ENCODE measurements at places on chromosomes 4 and X.

- H3K27me3 ChIP-seq: no peaks in the 10 kb centered on the region
- H3K36me3 ChIP-seq: no peaks in the 10 kb centered on the region
- peak within 1 kb of the TSS; percentile 95 for H3K27ac ChIP-seq
- DNase-seq: peak; percentile 83
Measured at GRCh38 chr4:158209825-158210807, at the start of gene TMEM144. Gene TMEM144 (plus strand): TSS chr4:158210486. CDS start chr4:158212668, 2,182 bp downstream.

DNA sequence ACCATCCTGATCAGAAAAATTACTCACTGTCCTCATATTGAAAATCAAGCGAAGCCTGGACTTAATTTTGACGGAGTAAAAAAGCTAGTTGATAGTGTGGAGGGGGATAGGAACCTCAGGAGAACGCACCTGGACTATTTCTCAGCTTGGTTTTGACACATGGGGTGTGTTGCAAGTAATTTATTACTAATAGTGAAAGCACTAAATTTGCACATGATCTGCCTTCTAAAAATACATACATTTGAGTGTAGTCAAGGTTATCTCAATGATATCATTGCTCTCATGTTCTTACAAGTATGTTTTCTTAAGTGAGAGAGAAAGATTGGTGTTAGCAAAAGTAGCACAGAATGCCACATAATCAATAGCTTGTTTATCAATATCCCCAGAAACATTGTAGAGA, 29.5 kb downstream of the LRIT3 start:
- peak overlapping the region; percentile 6 for H3K27ac ChIP-seq
- no peaks in the 10 kb centered on the region for H3K36me3 ChIP-seq
- DNase-seq: no peak
- H3K4me1 ChIP-seq: no peaks in the 10 kb centered on the region
- H3K27me3 ChIP-seq: no peaks in the 10 kb centered on the region

GRCh38 chrX:17818726-17819125, 42.4 kb downstream of the RAI2 start:
- no peak overlapping the region for H3K27ac ChIP-seq
- no peaks in the 10 kb centered on the region for H3K4me1 ChIP-seq
- H3K27me3 ChIP-seq: peaks cover 2% of the 10 kb centered on the region

DNA sequence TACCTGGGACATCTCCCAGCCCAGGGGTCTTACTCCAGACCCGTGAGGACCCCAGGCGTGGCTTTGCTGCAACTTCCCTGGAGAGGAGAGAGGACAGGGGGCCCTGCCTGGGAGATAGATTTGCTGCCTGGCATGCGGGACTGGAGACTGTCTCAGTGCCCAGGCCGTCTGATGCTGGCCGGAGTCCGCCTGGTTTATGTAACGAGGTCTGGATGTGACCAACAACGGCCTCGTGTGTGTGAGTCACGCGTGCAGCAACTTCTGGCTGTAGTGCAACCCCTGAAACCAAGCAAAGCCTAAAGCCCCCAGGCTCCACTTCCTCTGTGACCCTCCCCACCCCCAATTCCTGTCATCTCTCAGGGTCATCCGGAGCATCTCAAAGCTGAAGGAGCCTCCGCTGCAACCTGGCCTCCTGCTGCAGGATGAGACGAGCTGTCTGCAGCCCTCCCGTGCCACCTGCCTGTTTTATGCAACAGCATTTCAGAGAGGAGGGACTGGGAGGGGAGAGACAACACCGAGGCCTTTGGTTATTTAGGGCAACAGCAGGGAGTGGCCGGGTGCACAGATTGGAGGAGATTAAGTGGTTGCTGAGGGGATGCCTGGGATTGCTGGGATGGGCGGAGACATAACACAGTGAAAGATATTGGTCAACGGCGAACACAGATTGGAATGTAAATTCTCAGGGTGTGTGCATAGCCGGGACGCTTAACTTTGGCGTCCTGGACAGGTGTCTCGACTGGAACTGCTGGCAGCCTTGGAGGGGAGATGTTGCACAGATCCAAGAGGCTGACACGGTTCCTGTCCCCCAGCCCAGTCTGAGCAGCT, 16.0 kb downstream of the XG start:
- peaks cover 20% of the 10 kb centered on the region for H3K4me1 ChIP-seq
- DNase-seq: no peak
- H3K36me3 ChIP-seq: peaks cover 3% of the 10 kb centered on the region

DNA sequence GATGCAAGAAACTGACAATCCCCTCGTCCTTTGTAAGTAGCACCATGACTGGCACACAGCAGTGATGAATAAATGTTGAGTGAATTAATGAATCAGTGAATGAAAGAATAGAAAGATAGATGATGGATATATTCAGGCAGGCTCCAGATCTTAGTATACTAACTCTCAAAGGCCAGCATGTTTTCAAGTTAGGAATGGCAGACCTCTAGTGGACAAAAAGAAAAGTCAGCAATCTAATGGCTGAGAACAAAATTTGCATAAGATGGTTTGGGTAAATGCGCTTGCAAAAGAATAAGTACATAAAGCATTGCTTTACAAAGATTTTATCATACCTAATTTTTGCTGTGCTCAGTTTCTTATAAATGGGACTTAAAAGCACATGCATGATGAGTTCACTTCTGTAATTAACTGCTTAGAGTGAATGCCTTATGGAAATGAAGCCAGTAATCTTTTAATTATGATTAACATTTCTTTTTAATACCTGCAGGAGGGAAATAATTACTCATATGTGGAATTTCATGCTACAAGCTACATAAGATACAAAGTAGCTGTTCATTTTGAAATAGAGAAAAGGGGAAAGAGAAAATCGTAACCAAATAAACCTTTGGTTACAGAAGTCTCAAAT, 126.9 kb upstream of the GPRIN3 start:
- DNase-seq: no peak
- peaks cover 6% of the 10 kb centered on the region for H3K27me3 ChIP-seq
- no peaks in the 10 kb centered on the region for H3K36me3 ChIP-seq
- no peak overlapping the region for H3K27ac ChIP-seq

- peak within 1 kb of the TSS; percentile 89 for H3K4me3 ChIP-seq
- H3K36me3 ChIP-seq: no peaks in the 10 kb centered on the region
- peaks cover 73% of the 10 kb centered on the region for H3K27me3 ChIP-seq
Measured at GRCh38 chrX:118974088-118974907, at the start of gene LONRF3. Gene LONRF3 (plus strand): TSS chrX:118974618. CDS start chrX:118974781, 163 bp downstream.

DNA sequence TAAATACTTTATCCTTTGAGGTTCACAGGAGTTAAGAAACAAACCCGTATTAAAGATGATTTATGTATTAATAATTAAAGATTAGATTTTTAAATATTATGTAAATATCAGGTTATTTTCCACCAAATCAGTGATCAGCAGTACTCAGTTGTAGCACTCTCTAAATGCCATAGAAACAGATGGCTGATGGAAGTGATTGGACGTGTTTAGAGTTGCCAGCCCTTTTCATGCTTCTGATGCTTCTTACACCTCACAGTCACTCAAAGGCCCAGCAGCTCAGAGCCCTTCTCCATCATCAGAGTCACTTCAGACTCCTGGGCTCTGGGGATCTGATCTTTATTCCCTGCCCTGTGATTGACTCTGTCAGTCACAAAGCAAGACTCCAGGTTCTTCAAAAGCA, 170.1 kb upstream of the PGRMC2 start:
- H3K4me3 ChIP-seq: no peak overlapping the region
- H3K27ac ChIP-seq: no peak overlapping the region
- H3K4me1 ChIP-seq: peaks cover 16% of the 10 kb centered on the region
- H3K27me3 ChIP-seq: peaks cover 9% of the 10 kb centered on the region

DNA sequence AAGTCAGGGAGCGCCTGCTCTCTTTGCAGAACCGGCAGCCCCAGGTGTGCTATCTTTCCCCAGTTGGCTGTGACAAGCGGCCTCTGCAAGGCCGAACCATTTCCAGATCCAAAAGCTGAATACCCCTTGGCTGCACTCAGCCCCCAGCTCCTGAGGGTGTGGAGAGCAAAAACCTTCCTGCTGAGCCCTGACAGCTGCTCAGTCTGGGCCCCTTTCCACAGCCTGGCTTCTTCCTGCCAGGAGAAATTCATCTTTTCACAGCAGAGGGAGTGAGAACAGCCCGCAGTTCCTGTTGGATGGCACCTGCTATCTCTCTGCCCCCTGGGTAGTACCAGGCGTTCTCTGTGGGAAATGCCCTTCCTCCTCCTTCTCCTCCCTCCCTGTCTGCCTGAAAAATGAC, 78.4 kb downstream of the DRD5 start:
- no peak overlapping the region for H3K4me3 ChIP-seq
- H3K4me1 ChIP-seq: no peaks in the 10 kb centered on the region
- peaks cover 27% of the 10 kb centered on the region for H3K27me3 ChIP-seq

DNA sequence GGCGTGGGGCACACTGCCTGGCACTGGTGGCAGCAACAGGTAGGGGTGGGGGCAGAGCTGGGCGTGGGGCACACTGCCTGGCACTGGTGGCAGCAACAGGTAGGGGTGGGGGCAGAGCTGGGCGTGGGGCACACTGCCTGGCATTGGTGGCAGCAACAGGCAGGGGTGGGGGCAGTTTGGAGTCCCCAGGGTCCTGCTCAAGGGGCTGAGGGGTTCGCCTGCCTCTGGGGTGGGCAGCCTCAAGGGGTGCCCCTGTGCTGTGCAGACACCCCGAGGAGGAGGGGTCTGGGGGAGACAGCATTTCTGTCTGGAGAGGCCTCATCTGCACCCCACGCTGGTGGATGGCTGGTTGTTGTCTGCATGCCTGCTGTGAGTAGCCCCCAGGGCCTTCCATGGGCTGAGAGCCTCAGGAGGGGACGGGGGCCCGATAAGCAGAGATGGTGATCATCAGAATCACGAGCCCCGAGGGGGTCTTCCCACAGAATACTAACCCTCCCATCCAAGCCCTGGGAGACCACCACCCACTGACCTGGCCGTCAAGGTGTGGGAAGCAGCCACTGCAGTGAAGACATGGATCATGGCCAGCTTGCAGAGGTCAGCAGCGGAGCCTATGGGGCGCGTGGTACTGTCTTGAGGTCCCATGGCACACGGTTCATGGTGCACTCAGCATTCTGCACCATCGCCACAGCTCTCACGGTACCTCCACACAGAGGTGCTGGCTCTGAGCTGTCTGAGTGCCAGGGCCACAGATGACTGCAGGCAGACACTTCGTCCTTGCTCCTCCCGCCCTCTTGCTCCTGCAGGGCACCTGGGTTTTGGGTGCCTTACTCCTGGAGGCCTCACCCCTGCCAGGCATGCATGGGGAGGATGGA, 21.5 kb downstream of the NAT8L start:
- H3K27me3 ChIP-seq: peaks cover 4% of the 10 kb centered on the region
- H3K36me3 ChIP-seq: no peaks in the 10 kb centered on the region
- H3K27ac ChIP-seq: no peak overlapping the region
- peak; percentile 63 for DNase-seq
- H3K4me3 ChIP-seq: no peak overlapping the region

DNA sequence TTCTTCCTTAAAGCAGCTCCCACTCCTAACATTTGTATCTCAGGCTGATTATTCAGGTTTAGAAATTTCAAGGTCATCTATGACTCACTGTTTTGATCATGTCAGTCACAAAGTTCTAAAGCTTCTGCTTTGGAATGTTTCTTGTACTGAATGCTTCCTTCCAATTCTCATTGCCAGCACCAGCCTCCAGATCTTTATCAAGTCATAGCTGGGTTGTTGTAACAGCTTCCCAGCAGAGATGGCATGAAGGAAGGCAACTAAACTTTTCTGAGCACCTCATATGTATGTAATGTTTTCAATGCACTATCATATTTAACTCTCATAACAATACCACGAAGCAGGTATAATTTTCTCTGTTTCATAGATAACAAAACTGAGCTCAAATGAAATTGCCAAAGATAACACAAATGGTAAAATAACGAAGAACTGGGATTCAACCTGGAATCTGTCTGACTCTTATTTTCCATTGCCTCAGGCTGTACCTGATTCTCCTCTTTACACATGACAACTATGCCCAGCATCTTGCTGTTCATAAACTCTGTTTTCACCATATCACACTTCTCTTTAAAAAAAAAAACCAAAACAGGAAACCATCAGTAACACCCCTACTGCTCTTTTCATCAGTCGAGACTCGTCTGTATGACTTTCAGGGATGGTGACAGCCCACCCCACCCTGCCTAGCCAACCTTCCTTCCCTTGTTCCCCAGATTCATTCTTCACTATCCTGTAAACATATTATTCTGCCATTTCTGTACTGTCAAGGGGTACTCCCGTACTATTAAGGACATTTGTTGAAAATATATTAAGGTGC, 13.4 kb downstream of the TRPC3 start:
- no peaks in the 10 kb centered on the region for H3K36me3 ChIP-seq
- no peak overlapping the region for H3K27ac ChIP-seq
- H3K4me3 ChIP-seq: no peak overlapping the region
- DNase-seq: no peak
- peaks cover 12% of the 10 kb centered on the region for H3K4me1 ChIP-seq

GRCh38 chr4:153064571-153064970, 128.4 kb downstream of the FHDC1 start:
- no peaks in the 10 kb centered on the region for H3K27me3 ChIP-seq
- no peak for DNase-seq
- H3K27ac ChIP-seq: no peak overlapping the region
- H3K4me3 ChIP-seq: no peak overlapping the region

GRCh38 chr4:79922011-79922410, 151.0 kb downstream of the ANTXR2 start:
- no peaks in the 10 kb centered on the region for H3K36me3 ChIP-seq
- no peak overlapping the region for H3K27ac ChIP-seq
- DNase-seq: no peak
- no peak overlapping the region for H3K4me3 ChIP-seq
- H3K27me3 ChIP-seq: no peaks in the 10 kb centered on the region

GRCh38 chrX:41621222-41621723, 67.5 kb upstream of the GPR34 start:
- H3K4me3 ChIP-seq: no peak overlapping the region
- peak overlapping the region; percentile 82 for H3K27ac ChIP-seq
- H3K27me3 ChIP-seq: no peaks in the 10 kb centered on the region

DNA sequence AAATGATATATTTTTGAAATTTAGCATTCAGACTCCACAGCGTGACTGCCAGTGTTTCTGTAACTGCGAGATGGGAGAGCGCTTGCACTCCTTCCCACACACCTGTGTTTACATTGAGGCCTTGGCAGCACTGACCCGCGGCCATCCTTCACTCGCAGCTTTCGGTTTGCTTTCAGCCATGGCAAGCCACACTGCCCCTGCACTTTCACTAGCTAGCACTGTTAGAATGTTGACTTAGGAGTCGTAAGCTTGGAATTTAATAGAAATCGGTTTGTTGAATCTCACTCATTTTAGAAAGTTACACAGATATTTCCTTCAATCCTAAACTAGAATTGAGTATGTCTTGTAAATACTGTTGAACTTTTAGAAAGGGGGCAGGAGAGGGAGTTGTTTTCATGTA, 136.2 kb downstream of the CFAP299 start:
- H3K4me1 ChIP-seq: peaks cover 5% of the 10 kb centered on the region
- H3K36me3 ChIP-seq: no peaks in the 10 kb centered on the region
- H3K27ac ChIP-seq: no peak overlapping the region

Measured in type B pancreatic cell (in vitro differentiated cells).